Astrocyte (in vitro differentiated cells and primary cell): ENCODE measurements at places on chromosomes 1 and 21. TPM values are rescaled to one million over a fixed set of nuclear protein-coding genes. Genes with fewer than 3 reads are reported as not detected.
A peak's percentile ranks its signal among the peaks of the same experiment; 100 is the strongest.

FAM89A gene
- 9.6 and 12.6 TPM in 2 replicates for total RNA-seq

DNA sequence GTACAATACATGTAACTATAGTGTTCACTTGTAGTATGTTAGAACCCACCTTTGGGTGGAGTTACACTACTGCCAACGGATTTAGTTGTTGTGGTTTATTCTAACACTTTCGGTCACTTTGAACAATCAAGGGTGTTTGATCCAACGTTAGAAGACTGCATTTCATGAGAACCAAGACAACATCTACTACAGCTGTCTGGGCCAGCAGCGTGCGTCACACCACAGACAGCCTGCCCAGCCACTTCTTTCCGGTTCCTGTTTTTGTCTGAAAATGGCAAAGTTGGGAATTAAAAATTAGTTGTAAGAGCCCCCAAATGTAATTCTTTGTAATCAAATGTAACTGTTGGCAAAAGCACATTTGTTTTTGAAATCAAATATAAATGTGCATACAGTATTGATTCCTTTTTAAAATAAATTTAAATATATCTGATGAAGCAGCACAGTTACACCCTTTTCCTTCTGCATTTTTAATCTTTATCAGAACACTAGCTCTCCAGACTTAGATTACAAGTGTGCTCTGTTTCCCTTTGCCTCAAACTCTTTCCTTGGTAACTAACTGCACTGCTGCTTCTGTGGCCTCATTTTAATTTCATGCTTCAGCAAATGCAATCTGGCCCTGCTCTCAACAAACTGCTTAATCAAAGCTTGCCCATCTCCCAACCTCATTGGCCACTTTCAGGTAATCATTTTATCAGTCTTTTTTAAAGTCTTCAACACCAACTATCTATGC, 86.6 kb upstream of the DPH5 start:
- no peak overlapping the region for H3K27ac ChIP-seq
- H3K27me3 ChIP-seq, result no peaks in the 10 kb centered on the region
- no peaks in the 10 kb centered on the region for H3K36me3 ChIP-seq
- no peak for DNase-seq
- no peaks in the 10 kb centered on the region for H3K4me1 ChIP-seq

INAVA gene
- 9.5 and 10.3 TPM in 2 replicates for total RNA-seq

GRCh38 chr1:48691429-48692001, 85.2 kb downstream of the BEND5 start:
- H3K36me3 ChIP-seq, result no peaks in the 10 kb centered on the region
- no peak overlapping the region for H3K27ac ChIP-seq
- H3K4me3 ChIP-seq, result no peak overlapping the region

CELF3 gene
- total RNA-seq, result not detected in 2 replicates

GRCh38 chr21:21690068-21690665, 692.0 kb downstream of the NCAM2 start:
- no peaks in the 10 kb centered on the region for H3K36me3 ChIP-seq
- H3K27ac ChIP-seq, result no peak overlapping the region
- no peak overlapping the region for H3K4me3 ChIP-seq
- no peaks in the 10 kb centered on the region for H3K4me1 ChIP-seq
- H3K27me3 ChIP-seq, result no peaks in the 10 kb centered on the region

GRCh38 chr1:185857442-185857841, 123.3 kb downstream of the HMCN1 start:
- no peaks in the 10 kb centered on the region for H3K36me3 ChIP-seq
- H3K4me3 ChIP-seq, result no peak overlapping the region
- H3K27ac ChIP-seq, result no peak overlapping the region
- peaks cover 30% of the 10 kb centered on the region for H3K4me1 ChIP-seq

DNA sequence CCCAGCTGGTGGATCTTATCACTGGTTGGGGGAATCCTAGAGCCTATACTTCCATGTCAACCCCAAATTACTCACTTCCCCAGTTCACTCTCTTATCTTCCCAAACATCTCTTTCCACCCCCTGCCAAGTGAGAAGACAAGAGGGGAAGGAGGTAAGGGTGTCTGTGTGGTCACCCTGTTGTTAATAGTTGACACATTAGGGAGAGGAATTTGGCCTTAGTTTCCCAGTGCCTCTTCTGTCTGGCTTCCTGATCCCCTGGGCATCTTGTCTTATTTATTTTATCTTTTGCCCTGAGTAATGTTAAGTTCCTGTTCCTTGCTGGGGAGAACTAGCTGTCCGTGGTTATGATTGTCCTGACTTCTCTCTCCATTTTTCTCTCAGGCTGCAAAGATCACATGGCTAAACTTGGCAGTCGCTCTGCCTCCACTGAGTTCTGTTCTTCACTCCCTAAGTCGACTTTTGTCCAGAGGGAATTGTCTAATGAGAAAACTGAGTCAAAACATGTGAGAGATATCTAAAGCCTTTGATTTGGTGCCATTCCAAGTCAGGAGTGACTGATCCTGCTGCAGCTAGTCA, 157.1 kb upstream of the SYT6 start:
- no peaks in the 10 kb centered on the region for H3K36me3 ChIP-seq
- DNase-seq, result peak; percentile 85
- H3K27me3 ChIP-seq, result no peaks in the 10 kb centered on the region
- H3K4me1 ChIP-seq, result peaks cover 14% of the 10 kb centered on the region
- peak overlapping the region; percentile 49 for H3K27ac ChIP-seq

GRCh38 chr1:168972887-168973286, 133.6 kb upstream of the ATP1B1 start:
- H3K4me1 ChIP-seq, result no peaks in the 10 kb centered on the region
- no peaks in the 10 kb centered on the region for H3K27me3 ChIP-seq
- DNase-seq, result no peak
- no peak overlapping the region for H3K4me3 ChIP-seq

GRCh38 chr1:244557565-244557964, 95.4 kb upstream of the DESI2 start:
- no peaks in the 10 kb centered on the region for H3K27me3 ChIP-seq
- no peak overlapping the region for H3K4me3 ChIP-seq
- no peak for DNase-seq
